ENCODE measurements at places on chromosomes 11 and 22.

GRCh38 chr11:60184824-60185511 is 2.1 kb upstream of the MS4A6A start:
- no peak for DNase-seq

- DNase-seq = no peak
These were observed 35.2 kb upstream of the CREB3L1 start for GRCh38 chr11:46242041-46242951.

GRCh38 chr11:69030301-69030700 is 17.3 kb upstream of the MRGPRF start:
- DNase-seq = no peak

DNA sequence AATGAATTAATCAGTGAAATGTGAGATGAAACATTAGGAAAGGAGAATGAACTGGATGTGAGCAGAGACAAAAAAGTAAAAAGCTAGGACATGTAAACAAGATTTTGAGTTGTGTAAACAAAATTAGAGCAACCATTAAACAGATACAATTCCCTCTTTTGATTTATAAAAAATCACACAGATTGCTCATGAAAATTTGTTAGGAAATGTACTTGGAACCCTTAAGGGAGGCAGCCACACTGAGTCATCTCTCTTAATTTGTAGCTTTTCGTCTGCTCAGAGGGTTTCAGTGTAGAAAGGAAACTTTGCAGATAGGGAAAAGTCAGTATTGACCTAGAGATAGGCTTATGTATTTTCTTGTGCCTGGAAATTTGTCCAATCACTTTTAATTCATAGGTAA is 49.6 kb upstream of the ME3 start:
- DNase-seq = no peak

- DNase-seq = no peak
These were observed 16.5 kb upstream of the DGKZ start for GRCh38 chr11:46330563-46331281.

DNA sequence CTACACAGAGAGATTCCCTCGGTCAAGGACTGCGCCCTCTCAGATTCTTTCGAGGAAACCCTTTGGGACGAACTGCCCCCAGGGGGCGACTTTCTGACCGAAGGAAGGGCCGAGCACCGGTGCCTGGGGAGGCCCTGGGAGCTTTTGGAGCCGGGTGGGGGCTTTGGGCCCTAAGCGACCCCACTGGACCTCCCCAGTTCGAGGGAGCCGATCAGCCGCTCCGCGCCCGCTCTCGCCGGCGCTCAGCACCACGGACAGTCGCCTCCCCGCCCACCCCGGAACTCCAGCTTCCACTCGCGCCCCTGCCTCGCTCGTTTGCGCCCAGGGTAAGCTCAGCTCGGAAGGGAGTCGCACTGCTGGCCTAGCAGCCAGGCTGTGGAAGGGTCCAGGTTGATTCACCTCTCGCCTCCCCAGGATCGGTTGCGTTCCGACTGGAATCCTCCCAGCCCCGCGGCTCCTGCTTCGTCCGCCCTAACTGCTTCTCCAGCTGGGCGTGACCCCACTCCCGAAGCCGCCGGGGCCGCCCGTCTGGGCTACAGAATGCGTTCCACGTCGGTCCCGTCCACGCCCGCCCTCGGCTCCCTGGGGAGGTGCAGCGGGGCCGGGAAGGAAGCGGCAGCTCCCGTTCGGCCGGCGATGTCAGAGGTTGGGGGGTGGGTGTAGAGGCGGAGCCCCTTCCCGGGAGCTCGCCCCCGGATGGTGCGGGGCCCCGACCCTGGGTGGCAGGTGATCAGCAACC is 428 bp downstream of the SCN3B start:
- DNase-seq = no peak

- no peak for DNase-seq
These were observed 15.8 kb downstream of the UPB1 start for GRCh38 chr22:24510637-24511625.

GRCh38 chr11:36123336-36124101 is 165.7 kb downstream of the COMMD9 start:
- DNase-seq = no peak

GRCh38 chr11:83728281-83728680 is 442.1 kb upstream of the CCDC90B start:
- no peak for DNase-seq

- DNase-seq = no peak
These were observed 707.4 kb upstream of the CHORDC1 start for GRCh38 chr11:90930252-90930651.

DNA sequence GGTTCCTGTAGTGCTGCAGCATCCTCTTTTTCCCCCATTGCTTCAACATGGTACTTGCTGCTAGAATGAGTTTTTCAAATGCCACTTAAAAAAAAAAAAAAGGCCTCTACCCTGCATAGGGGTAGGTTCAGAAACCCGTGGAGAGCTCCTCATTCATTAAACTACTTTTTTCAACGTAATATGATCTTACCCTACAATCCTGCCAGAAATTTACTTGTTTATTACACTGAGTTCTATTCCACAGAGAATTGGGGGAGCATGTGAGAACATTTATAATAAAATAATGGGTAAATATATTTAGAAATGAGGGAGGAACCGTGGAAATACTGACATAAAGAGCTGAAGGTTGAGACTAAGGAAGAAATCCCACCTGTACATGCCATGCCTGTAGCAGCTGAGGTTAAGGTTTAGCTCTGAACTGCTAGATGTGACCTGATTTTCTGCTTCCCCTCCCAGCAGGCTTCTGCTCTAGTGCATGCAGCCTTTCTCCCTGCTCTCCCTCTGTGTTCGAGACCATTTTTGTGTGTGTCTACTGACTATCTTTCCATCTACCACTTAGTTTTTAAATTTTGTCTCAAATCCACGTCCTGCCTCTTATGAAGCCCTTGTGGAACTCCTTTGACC is 225.7 kb downstream of the DDX10 start:
- DNase-seq = no peak

GRCh38 chr11:30474151-30474954 is 111.8 kb downstream of the MPPED2 start:
- DNase-seq = no peak

DNA sequence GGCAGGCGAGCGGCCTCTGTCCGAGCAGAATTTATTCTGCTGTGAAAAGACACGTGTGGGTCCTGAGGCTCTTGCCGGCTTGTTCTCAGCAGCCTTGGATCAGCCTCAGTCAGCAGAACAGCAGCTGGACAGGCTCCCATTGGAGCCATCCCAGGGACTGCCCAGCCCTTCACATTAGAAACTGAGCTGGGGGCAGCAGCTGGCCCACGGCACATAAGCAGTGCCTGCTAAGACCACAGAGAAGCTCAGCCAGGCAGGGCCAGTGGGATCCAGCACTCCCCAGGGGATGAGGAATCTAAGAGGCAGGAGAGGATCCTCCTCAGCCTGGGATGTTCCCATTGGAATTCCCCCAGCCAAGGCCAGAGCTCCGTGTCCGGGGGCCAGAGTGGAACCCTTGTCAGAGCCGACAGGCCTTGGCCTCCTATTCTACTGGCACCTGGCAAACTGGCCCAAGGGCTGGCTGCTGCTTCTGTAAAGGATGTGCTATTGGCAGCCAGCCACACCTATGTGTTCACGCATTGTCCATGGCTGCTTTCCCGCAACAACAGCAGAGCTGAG is 18.2 kb downstream of the RTN4R start:
- no peak for DNase-seq

GRCh38 chr11:10762913-10763421 is 11.9 kb downstream of the CTR9 start:
- DNase-seq = no peak

DNA sequence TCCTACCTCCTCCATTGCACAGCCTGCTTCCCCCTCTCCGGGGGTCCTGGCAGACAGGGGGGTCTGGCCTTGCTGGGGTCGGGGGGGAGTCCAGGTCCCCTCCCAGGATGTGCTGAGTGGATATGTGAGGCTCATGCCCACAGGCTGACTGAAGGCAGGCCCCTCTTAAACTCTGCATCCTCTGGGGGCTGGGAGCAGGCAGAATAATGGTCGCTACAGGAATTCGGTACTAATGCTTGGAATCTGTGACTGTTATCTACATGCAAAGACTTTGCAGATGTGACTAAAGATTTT is 1.6 kb upstream of the SUN2 start:
- DNase-seq = no peak

GRCh38 chr22:33986167-33986771 is 66.0 kb upstream of the LARGE1 start:
- no peak for DNase-seq

- no peak for DNase-seq
These were observed 176.5 kb upstream of the UBASH3B start for GRCh38 chr11:122478986-122479385.

DNA sequence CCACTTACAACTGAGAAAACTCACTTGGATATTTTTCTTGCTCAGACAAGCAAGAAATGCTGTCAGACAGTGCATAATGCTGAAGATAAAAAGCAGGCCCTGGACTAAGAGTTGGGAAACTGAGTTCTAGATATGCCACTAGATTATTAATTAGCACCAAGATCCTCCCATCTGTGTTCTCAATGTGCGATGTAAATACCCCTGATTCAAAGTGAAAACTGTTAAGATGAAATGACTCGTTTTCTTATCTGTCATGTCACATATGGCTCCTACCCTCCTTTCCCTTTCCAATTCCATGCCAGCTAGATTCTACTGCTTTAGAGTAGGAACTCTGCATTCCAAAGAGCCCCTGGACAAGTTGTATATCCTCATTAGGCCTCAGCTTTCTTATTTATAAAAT is 88.9 kb upstream of the CLNS1A start:
- DNase-seq = no peak

DNA sequence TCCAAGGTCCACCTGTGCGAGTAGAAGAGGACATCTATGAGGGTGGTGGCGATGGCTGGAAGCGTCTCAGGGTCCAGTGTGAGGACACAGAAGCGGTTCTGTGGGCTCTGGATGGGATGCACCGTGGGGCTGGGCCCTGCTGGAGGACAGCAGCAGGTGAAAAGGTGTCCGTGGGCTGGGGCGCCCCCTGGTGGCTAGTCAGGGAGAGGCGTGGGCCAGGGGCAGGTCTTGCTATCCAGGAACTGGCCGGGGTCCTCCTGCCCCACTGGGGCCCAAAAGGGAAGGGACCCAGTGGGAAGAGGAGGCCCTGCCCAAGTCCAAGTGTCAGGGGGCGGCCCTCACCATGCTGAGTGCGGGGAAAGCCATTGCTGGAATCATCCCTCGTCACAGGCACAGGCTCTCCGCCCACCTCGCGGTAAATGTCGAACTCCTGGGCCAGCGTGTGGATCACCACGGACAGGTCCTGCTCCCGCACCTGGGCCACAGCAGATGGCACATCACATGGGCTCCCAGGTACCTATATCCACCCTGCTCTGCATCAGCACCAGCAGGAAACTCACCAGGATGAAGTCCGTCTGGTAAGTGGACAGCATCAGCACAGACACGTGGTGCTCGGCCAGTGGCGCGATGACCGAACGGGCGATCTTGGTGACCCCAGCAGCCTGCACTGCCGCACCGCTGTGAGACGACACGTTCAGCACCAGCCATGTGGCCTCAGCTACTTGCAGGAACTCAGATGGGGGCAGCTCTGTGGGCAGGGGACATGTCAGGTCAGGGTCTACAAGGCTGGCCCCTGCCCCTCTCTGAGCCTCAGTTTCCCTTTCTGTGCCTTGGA is 2.3 kb downstream of the CASTOR1 start:
- peak; percentile 86 for DNase-seq

GRCh38 chr11:121236115-121237001 is 56.2 kb upstream of the SC5D start:
- no peak for DNase-seq

DNA sequence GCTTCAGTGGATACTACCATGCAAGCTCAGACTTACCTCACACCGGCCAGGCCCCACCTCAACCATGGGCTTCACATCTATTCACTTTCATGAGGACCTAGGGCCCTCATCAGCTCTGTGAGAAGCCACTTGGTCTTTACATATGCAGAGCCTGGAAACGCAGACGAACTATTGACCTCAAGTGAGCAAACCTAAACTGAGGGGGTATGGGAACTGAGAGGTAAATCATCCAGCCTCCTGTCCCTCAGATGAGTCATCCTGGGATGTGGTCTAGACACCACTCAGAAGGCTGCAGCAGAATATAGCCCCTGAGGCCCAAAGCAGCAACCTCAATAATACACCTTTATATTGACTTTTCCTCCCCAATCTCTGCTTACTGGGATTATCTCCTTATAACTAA is 578.0 kb downstream of the INSC start:
- no peak for DNase-seq

DNA sequence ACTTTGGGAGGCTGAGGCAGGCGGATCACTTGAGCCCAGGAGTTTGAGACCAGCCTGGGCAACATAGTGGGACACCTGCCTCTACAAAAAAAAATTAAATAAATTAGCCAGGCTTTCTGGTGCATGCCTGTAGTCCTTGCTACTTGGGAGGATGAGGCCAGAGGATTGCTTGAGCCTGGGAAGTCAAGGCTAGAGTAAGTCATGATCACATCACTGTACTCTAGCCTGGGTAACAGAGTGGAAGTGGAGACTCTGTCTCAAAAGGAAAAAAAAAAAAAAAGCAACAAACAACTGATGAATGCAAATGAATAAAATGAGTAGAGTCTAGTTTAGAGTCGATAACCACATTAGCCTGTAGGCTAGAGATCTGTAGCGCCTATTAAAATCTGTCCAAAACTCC is 3.9 kb upstream of the BCL2L13 start:
- no peak for DNase-seq

DNA sequence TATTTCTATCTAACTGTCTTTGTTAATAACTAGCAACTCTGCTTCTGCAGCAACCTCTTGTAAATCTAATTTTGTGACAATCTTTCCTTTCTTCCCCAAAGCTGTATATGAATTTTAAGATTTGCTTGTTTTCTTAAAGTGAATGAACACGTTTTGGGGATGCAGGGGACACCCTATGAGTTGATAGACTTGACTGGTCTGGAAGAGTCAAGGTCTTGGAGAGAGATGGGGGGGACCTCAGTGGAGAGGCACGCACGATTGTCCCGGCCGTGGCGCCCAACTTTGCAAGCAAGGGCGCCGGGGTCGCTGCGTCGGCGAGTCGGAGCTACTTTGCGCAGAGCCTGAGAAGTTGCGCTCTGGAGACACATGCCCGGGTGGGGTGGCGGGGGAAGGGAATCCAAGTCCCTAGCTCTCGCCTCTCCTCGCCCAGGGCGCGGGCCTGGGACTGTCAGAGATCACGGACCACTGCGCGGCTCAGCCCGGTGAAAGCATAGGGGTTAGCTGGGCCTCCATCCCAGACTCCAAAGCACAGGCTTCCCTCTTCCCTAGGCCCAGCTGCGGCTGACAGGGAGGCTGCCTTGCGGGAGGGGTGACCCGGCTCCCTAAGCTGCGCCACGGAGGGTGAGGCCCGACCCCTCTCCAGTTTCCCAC is 854 bp downstream of the ABCC8 start:
- DNase-seq = no peak

DNA sequence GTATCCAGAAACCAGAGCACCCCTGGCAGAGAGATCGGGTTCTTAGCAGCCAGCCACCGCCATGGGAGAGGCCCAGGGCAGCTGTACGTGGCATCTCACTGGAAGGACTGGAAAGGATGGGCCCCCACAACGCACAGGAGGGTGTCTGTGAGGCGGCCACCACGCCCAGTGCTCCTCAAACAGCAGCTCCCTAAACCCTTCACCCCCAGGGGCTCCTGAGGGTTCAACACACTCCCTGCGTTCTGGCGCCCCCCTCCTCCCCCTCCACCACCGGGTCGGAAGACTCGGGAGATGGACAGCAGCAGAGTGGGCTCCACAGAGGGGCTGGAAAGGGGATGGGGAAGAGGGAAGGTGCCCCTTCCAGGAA is 1.1 kb downstream of the MAPK12 start:
- DNase-seq = no peak

Data from stimulated activated CD4-positive, alpha-beta T cell treated with anti-CD3 and anti-CD28 coated beads, Interleukin-15, amount 100 ng/mL, for 1 hour (primary cell).